Daoy (cell line): ENCODE measurements at places on chromosomes 3 and 15. TPM values are rescaled to one million over a fixed set of nuclear protein-coding genes. Genes with fewer than 3 reads are reported as not detected.

Gene MAN2A2
- total RNA-seq: 2.1 and 8.2 TPM in 2 replicates

Gene TMOD2
- 8.7 and 15.5 TPM in 2 replicates for total RNA-seq

Gene GOLGA6D
- total RNA-seq: not detected in 2 replicates

Gene CACNA2D3
- total RNA-seq: 1.3 and 2.0 TPM in 2 replicates

Gene GADL1
- total RNA-seq: not detected in 2 replicates

Gene SLC30A4
- total RNA-seq: 1.8 and 2.1 TPM in 2 replicates

Gene CD276
- 24.6 and 24.7 TPM in 2 replicates for total RNA-seq

Gene CPEB1
- 5.2 and 5.3 TPM in 2 replicates for total RNA-seq

Gene FANCD2OS
- not detected in 2 replicates for total RNA-seq

Gene MKRN3
- 12.1 and 15.0 TPM in 2 replicates for total RNA-seq

Gene SST
- total RNA-seq: not detected in 2 replicates

Gene SHC4
- total RNA-seq: 0.24 and 1.3 TPM in 2 replicates

Gene STRIT1
- not detected in 2 replicates for total RNA-seq
